Sciatic nerve (tissue), 2 donors: ENCODE measurements at places on chromosomes 1 and 21. TPM values are rescaled to one million over a fixed set of nuclear protein-coding genes. Genes with fewer than 3 reads are reported as not detected.

NBPF10 gene
- total RNA-seq = 4.3 TPM

KRTAP10-6 gene
- not detected for total RNA-seq

EDN2 gene
- total RNA-seq = not detected

CFAP107 gene
- total RNA-seq = not detected

ROR1 gene
- total RNA-seq = 16.7 TPM

CHI3L2 gene
- 3.3 TPM for total RNA-seq

PTPN14 gene
- 85.9 TPM for total RNA-seq

SYT11 gene
- total RNA-seq = 45.0 TPM

TRPM2 gene
- total RNA-seq = 9.9 TPM

OR2L5 gene
- not detected for total RNA-seq

UBE2U gene
- total RNA-seq = not detected

RUNX1 gene
- total RNA-seq = 109 TPM

DARS2 gene
- 10.2 TPM for total RNA-seq

ARMH1 gene
- total RNA-seq = 3.9 TPM

TP73 gene
- total RNA-seq = not detected

KNCN gene
- not detected for total RNA-seq

GRCh38 chr1:175158170-175158591, 34.4 kb downstream of the KIAA0040 start:
- DNase-seq = no peak

DNA sequence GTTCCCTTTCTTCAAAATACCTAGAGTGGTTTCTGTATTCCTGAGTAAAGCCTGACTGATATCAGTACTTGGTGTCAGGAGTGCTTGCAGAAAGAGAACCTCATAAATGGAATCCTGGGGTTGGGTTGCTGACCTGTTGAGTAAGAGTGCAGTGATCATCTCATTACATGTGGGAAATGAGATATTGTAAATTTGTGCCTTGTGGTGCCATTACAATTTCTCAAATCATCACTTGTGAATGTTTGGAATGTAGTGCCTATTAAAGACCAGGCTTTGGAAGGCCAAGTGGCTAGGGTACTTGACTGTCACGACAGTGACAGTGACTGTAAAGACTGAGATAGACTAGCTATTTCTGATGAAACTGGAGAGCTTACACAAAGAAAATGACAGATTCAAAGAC, 176.7 kb upstream of the CTTNBP2NL start:
- DNase-seq = no peak

DNA sequence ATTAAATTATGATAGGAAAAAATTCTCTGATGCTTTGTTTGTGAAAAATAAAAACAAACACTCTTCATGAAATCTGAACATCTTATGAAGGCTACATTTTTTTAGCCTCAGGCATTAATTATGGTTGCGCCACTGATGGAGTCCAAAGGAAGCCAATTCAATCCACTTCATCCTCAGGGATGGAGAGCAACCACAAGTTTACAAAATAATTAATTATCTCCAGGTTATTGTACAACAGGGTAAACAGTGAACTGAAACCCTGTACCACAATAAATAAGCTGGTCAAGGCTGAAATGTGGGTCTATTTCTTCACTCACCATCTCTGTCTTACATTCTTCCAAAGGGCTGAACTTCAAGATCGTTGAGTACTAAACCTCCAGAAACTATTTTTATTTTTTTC, 49.2 kb downstream of the MRPL39 start:
- DNase-seq = no peak

- DNase-seq = no peak
These were observed 56.3 kb downstream of the SMYD3 start for GRCh38 chr1:246450611-246451251.

DNA sequence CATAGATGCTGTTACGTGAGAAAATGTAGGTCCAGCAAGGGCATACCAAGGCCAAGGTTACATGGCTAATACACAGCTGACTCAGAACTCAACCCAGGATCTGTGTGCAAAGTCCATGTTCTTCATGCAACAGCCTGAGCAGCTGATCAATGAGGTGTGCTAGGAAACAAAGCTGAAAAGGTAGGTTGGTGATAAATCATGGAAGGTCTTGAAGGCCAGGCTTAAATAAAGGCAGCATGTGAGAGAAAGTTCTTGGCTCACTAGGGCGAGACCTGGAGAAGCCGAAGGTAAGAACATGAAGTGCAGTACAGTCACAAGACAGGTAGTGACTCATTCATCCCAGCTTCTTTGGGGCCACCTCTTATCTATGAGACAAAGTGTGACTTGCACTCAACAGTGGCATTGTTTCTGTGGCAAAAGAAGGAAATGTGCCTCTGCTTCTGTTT, 33.4 kb downstream of the TLR5 start:
- no peak for DNase-seq

- no peak for DNase-seq
These were observed 65.7 kb downstream of the LRRC8C start for GRCh38 chr1:89698624-89699023.

- no peak for DNase-seq
These were observed 35.4 kb downstream of the GALNT2 start for GRCh38 chr1:230102472-230102871.

GRCh38 chr21:20789729-20790500, 208.3 kb upstream of the NCAM2 start:
- no peak for DNase-seq

GRCh38 chr1:232909752-232910151, 40.7 kb upstream of the NTPCR start:
- no peak for DNase-seq

- DNase-seq = no peak
These were observed 412.4 kb downstream of the DISC1 start for GRCh38 chr1:232038706-232039677.

DNA sequence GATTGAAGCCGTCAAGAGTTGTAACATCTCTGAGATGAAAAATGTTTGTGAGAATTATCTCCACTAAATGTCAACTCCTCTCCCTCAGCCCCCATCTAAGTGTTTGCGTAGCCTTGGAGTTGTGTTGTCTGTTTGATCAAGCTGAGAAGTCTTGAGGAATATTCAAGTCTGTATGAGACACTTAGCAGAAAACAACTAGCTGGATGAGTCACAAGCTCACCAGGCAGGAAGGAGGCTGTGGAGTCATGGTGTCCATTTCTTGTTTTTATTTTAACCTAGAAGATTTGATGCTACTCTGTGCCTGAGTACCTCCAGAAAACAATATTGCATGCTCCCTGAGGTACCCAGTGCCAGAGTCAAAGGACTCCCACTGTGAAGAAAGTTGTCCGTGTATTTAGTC, 211.6 kb upstream of the PLXNA2 start:
- no peak for DNase-seq

DNA sequence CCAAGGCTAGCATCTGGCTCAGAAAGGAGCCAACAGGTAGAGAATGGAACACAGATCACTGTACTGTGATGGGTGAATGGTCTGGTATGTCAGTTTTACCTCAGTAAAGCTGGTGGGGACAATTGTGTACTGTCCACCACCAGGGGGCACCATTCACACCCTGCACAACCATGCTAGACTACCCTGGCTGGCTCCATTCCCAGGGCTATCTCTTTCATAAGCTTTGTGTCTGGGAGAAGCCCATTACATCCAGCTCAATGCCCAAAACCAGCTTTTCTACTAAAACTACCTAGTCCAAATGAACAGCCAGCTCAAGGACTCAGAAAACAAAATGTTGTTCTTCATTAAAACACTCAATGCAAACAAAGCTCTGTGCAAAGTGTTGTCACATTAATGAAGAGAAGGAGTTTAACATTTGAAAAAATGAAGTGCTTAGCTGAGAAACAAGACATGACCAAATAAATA, 62.0 kb upstream of the RASAL2 start:
- peak; percentile 94 for DNase-seq

- no peak for DNase-seq
These were observed 122.5 kb downstream of the GIPC2 start for GRCh38 chr1:78168306-78168705.

- no peak for DNase-seq
These were observed 11.2 kb downstream of the KRTAP21-3 start for GRCh38 chr21:30707409-30707808.

DNA sequence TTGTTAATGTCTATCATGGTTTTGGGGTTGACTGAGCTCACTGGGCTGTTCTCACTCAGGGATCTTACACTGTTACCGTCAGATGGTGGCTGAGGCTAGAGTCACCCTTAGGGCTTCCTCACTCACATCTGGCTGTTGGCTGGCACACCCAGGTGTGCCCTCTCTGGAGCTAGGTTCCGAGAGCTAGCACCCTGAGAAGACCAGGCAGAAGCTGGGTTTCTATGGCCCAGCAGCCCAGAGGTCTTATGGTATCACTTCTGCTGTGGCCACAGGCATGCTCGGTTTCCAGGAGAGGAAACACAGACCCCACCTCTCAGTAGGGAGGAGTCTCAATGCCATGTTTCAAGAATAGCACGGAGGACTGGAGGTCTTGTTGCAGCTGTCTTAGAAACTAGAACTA, 20.7 kb upstream of the KIF1B start:
- no peak for DNase-seq

DNA sequence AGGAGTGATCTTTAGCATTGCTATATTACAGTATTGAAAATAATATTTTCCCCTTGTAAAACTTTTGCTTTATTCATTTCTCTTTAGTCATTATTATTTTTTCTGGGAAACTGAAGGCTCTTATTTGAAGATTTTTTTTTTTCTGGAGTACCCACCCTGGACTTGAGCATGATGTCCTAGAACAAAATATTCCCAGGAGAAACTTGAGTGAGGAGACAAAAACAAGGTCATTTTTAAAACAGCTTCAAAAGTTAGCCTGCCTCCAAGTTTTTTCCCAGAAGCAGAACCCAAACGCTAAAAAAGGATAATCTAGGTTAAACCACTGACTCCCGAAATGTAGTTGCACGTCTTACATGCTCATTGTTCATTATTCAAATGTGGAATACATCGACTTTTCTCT, 160.2 kb upstream of the KCTD3 start:
- no peak for DNase-seq

GRCh38 chr1:235207209-235207565, 46.1 kb upstream of the RBM34 start:
- no peak for DNase-seq

GRCh38 chr1:243415663-243416408, 160.0 kb downstream of the SDCCAG8 start:
- DNase-seq = no peak

- no peak for DNase-seq
These were observed at the start of gene TNFRSF18 for GRCh38 chr1:1206376-1206965. TNFRSF18 (minus strand) TSS chr1:1206592; CDS start chr1:1206571, 21 bp downstream.

- no peak for DNase-seq
These were observed 96.7 kb downstream of the ESRRG start for GRCh38 chr1:216626394-216627067.

DNA sequence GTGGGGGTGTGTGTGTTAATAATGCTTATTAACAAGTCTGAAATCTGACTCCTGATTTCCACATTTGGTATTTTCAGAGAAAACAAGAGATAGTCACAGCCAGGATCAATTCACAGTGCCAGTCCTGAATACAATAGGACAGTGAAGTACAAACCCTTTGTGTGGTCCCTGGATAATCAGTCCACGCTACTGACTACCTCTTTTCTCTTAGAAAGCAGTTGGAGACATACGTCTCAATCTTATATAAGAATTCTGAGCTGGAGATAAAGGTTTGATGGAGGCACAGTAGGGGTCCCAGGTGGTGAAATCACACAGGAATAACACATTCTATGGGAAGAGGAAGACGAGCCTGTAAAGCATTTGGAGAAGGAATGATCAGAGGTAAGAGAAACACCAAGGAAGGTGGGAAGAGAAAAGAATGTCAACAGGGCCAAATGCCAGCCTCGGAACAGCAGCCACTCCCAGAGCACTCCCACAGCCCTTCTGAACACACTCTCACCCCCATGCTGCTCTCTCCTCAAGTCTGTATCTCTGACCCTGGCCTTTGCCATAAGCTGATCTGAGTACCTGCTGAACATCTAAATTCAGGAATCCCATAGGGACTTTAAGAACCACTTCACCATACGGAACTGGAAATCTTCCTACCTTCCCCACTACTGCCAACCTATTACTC, 48.6 kb downstream of the TRAF5 start:
- DNase-seq = no peak

DNA sequence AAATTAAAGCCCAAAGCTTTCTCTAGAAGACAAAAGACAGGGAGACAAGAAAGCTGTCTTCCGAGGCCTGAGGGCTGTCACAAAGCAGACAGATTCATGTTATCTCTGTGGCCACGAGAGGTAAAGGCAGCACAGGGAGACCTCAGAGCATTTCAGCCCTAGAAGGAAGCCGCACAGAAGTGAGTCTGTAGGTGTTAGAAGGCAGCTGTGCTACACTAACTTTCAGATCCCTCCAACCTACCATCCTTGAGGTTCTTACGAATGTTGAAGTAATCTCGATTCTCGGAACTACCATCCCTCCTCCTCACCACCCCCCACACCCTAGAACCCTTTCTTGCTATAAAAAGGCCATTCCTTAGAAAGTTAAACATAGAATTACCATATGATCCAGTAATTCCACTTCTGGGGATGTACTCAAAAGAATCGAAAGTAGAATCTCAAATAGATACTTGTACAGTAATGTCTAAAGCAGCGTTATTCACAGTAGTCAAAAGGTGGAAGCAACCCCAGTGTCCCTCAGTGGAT, 21.5 kb upstream of the LYST start:
- DNase-seq = no peak

DNA sequence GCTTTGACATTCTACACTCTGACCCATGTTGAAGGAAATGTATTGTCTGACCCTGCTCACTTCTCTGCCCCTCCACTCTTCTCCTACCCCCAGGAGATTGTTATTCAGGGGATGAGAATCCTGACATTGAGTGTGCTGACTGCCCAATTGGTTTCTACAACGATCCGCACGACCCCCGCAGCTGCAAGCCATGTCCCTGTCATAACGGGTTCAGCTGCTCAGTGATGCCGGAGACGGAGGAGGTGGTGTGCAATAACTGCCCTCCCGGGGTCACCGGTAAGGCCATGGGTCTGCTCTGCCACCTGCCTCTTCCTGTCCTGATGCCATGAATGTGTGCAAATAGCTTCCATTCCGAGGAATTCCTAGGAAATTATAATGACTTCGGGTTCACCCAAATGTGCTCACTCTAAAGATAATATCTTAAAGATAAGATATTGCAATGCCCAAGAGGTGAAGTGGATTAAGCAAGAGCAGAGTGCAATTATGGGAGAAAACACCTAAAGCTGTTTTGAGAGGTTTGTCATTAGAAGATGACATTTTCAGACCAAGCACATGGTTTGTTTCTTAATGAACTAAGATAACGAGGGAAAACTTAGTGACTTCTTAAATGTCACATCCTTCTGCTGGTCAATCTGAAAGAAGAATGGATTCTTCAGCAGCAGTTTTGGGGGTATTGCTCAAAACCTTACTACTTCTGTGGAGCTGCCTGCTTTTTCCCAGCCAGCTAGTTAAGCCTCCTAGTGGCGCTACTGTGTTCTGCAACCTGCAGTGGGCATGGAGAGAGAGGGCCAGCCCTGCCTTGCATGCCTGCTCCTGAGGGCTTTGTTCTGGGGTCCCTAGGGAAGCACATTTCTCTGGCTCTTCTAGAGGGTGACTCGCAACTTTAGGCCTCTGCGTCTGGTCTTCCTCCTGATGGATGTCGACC, 41.6 kb downstream of the LAMC2 start:
- peak; percentile 64 for DNase-seq

GRCh38 chr1:15678578-15678977, 5.5 kb upstream of the PLEKHM2 start:
- DNase-seq = no peak
